ENCODE measurements at places on chromosomes 4 and X.

GRCh38 chr4:132646186-132646585 is 502.9 kb upstream of the PCDH10 start:
- no peak for DNase-seq

GRCh38 chr4:165457793-165458192 is 79.0 kb downstream of the CPE start:
- DNase-seq, result no peak

- DNase-seq, result no peak
These were observed 26.7 kb downstream of the MANBA start for GRCh38 chr4:102734116-102734515.

GRCh38 chr4:84870398-84871163 is 95.9 kb downstream of the WDFY3 start:
- DNase-seq, result no peak

DNA sequence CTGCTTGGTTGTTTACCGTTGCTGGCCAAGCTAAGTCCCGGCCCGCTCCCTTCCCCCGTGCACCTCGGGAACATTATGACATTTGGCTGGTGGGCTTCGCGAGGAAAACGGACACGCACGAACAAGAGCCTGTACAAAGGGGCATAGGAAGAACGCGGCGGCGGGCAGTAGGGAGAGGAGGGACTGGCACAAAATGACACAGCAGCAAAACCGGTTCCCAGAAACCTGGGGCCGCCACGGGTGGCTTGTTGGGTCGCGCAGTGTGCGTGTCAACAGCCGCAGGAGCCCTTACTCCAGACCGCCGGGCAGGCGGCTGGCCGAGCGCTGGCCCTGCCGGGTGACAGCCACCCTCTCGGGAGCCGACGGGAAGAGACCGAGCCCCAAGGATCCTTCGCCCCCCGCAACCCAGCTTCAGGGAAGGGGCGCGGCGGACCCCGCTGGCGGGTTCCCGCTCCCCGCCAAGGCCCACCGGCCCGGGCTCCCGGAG is 1.6 kb upstream of the LIN54 start:
- DNase-seq, result peak; percentile 45

GRCh38 chr4:187478292-187479140 is 517.1 kb upstream of the ZFP42 start:
- no peak for DNase-seq
